ENCODE measurements at places on chromosomes 2 and 18.
A peak's percentile ranks its signal among the peaks of the same experiment; 100 is the strongest.

DNA sequence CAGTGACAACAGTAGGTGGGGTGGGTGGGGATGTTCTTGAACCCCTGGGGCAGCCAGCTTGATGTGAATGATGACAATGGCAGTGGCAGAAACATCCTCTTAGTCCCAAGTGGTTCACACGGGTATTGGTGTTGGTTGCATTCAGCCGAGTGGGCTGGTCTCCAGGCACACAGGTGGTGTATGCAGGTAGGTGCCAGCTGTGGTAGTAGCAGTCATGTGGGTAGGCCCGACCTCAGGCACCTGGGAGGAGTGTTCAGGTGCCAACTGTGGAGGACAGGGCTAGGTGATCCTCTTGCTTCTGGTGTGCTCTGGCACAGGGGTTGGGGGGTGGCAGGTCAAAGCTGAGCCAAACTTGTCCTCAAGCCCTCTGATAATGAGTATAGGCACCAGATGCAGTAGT lies 327.6 kb upstream of the CYP26B1 start:
- DNase-seq: no peak

GRCh38 chr2:86747711-86748639 lies 27.9 kb downstream of the RMND5A start:
- DNase-seq: peak; percentile 49

DNA sequence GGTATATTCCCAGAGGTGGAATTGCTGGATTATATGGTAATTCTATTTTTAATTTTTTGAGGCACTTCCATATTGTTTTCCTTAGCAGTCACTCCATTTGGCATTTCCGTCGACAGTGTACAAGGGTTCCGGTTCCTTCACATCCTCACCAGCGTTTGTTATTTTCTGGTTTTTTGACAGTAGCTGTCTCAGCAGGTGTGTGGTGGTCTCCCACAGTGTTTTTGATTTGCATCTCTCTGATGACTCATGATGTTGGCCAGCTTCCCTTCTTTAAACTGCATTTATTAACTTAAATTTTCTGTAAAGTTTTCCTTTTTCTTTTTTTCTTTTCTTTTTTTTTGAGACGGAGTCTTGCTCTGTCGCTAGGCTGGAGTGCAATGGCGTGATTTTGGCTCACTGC lies 19.7 kb downstream of the SH3BP4 start:
- DNase-seq: no peak

DNA sequence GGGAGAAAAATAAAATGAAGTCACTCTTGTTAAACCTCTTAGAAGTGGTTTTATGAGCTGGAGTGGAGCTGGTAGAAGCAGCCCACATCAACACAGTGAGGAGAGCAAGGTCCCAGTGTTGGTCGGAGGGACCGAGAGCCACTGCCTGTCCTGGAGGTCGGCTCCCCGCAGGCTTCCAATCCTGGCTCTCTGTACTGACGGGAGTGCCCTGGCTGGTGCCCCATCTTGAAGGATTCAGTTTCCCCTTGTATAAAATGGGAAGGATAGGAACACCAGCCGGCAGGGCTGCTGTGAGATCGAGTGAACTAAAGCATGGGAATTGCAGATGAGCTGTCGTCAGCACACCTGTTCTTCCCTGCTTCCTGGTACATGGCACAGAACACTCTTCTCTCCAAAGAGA lies 104.3 kb upstream of the ID2 start:
- DNase-seq: no peak

- DNase-seq: peak; percentile 32
These were observed 10.5 kb upstream of the FAM124B start for GRCh38 chr2:224412141-224413015.
